ENCODE measurements at places on chromosomes 4 and X.

DNA sequence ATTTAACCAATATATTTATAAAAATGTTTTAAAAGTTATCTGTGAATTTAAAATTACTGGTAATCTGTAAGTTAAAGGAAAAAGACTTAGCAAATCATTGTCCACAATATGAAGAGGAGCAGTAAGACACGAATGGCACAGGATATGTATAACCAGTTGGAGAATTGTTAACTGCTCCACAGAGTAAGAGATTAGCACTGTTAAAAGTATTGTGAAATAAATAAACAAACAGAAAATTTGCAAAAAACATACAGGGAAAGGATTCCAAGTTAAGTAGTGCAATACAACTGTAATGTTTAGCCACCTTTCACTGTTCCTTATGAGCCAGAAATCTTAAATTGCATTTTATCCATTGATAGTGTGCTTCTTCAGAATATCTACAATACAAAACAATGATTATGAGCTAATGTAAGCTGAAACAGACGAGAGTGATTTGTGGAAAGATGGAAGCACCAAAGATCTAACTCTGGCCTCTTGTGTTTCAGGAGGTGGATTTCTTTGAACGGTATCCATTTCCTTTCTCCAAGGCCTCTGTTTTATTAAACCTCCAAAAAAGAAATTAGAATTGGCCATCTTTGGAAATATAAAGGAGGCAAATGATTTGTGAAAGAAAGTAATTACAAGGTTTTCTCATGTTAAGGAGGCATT, 188.4 kb downstream of the UNC5C start:
- no peak for DNase-seq

DNA sequence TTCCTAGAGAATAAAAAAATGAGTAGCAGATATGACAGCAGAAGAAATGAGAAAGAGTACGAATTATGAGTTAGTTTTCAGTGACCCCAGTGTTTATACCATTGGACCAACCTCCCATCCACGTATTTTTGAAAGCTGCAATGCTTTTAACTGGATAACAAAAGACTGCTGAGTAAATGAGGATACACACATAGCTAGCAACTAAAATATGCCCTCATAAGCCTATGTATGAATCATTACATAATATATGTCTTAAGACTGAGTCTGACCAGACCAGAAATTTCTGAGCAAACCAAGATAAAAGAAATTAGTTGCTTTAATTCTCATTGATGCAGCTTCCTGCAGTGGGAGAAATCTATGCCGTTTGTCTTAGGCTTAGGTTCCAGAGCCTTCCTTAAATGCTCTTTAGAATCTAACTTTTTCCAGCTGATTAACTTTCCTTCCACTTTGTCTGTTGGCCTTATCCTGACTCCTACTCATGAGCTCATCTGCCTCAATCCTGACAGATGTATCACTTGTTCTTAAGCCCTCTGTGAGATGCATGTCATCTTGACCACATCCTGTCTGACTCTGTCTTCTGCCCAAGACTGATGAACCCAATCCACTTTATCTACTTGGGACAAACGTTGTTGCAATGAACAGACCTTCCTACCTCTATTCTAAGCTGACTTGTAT, 301.4 kb upstream of the AADAT start:
- DNase-seq: no peak

DNA sequence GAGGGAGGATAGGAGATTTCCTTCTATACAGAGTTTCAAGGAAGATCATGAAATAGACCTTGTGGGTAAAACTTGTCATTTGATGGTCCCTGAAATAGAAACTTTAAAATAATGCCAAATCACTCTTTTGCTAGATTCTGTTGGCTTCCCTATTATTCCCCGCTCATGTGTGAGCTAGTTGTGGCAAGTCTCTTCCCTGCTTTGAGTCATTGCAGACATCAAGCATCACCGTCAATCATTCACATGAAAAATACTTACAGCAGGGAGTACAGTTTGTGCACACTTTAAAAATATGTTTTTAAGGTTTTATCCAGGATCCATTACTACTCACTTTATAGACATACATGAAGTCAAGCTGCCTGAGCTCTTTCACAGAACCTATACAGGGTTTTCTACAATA, 35.2 kb upstream of the INPP4B start:
- DNase-seq: no peak

DNA sequence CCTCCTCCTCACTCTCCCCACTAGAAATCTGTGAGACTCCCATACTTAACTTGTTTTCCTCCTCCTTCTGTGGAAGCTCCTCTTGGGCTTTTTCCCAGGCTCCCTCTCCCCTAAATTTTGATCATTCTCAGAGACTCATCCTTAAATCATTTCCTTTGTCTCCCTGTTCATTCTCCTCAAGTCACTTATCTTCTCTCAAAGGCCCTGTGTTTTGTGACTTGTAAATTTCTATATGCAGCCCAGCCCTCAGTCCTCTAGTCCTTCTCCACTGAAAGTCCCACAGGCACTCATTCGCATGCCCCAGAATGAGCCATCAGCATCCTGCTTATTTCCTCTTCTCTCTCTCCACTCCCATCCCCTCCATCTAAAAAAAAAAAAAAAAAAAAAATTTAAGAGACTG, 171.8 kb downstream of the SOWAHB start:
- DNase-seq: no peak

GRCh38 chr4:85474818-85475630, at the start of gene ARHGAP24:
Gene ARHGAP24, plus strand, starts transcription at chr4:85475150.
- DNase-seq: peak; percentile 26

GRCh38 chrX:125378205-125378604, 58.5 kb downstream of the TEX13C start:
- no peak for DNase-seq

- DNase-seq: no peak
These were observed 2.5 kb downstream of the OCIAD2 start for GRCh38 chr4:48904101-48904500.
